Kidney (tissue), 22 donors: ENCODE measurements at places on chromosomes 11 and 22. TPM values are rescaled to one million over a fixed set of nuclear protein-coding genes. Genes with fewer than 3 reads are reported as not detected.

DNA sequence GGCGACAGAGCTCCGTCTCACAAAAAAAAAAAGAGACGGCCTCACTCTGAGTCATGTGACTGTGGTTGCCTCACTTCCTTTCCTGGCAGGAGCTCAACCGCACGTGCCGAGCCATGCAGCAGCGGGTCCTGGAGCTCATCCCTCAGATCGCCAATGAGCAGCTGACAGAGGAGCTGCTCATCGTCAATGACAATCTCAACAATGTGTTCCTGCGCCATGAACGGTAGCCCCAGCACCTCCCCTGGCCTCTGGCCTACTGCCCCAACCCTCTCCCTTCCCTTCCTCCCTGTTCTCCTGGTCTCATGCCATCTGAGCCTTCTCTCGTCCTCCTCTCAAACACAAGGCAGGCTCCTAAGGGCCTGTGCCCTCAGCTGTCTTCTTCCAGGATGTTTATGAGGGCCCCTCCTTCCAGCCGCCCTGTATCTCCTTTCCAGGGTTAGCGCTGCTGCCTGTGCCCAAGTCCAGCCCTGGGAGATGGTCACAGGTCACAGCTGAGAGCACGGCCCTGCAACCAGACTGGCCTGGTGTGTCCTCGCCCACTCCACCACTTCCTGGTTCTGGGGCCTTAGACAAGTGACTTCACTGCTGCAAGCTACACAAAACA, 30.7 kb downstream of the TOM1 start:
- H3K36me3 ChIP-seq: peaks cover 74% of the 10 kb centered on the region
- DNase-seq: no peak
- H3K4me3 ChIP-seq: no peak overlapping the region
- H3K27me3 ChIP-seq: no peaks in the 10 kb centered on the region
- H3K4me1 ChIP-seq: peaks cover 4% of the 10 kb centered on the region

- DNase-seq: no peak
- peaks cover 24% of the 10 kb centered on the region for H3K4me1 ChIP-seq
- peak overlapping the region; percentile 62 for H3K27ac ChIP-seq
- no peak overlapping the region for H3K4me3 ChIP-seq
These were observed 19.1 kb downstream of the SPECC1L start for GRCh38 chr22:24289741-24290163.

DNA sequence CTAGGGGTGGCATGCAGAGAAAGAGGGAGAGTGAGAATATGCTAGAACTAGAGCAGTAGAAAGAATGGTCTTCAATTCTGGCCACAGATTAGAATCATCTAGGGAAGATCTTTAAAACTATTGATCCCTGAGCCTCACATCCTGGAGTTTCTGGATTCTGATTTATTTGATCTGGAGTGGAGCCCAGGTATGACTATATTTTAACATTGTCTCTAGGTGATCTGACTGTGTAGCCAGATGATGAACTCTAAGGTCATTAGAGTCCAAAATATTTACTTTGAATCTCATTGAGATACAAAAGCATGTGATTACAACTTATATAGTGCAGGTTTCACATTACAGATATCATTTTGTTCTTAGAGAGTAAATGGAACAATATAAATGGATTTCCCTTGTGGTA, 79.7 kb downstream of the FDX1 start:
- no peak for DNase-seq
- no peaks in the 10 kb centered on the region for H3K36me3 ChIP-seq
- H3K4me1 ChIP-seq: no peaks in the 10 kb centered on the region
- no peak overlapping the region for H3K4me3 ChIP-seq

DNA sequence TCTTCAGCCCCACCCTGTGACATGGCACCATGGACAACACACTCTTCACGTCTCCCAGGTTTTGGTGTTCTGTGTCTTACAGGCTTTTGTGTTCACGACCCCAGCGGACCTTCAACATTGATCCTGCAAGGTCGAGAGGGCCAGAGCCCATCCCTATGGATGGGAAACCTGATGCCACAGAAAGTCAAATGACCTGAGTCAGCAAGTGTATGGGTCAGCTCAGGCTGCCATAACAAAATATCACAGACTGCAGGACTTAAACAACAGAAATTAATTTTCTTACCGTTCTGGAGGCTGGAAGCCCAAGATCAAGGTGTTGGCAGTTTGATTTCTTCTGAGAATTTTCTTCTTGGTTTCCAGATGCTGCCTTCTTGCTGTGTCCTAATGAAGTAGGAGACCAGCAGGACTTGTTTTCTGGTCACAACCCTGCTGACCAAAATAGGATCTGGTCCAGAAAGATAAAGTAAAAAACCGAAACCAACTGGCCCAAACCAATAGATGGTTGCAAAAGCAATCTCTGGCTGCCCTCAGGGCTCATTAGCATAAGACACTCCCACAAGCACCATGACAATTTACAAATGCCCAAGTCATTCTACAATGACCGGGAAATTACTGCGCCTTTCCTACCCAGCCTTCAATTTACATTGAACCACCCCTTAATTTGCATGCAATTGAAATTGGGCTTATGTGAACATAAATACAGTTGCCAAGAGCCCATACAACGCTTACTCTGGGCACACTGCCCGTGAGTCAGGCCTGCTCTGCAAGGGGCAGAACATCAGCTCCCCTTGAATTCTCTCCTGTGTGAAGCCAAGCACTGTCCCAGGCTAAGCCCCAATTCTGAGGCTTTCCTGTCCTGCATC, 113.9 kb downstream of the RPS6KA4 start:
- H3K27me3 ChIP-seq: no peaks in the 10 kb centered on the region
- H3K4me1 ChIP-seq: no peaks in the 10 kb centered on the region
- no peak overlapping the region for H3K4me3 ChIP-seq
- no peaks in the 10 kb centered on the region for H3K36me3 ChIP-seq
- DNase-seq: no peak

- H3K4me3 ChIP-seq: no peak overlapping the region
- no peak for DNase-seq
- no peaks in the 10 kb centered on the region for H3K36me3 ChIP-seq
- H3K27me3 ChIP-seq: no peaks in the 10 kb centered on the region
- H3K27ac ChIP-seq: no peak overlapping the region
These were observed 46.8 kb downstream of the APIP start for GRCh38 chr11:34869425-34869824.

DNA sequence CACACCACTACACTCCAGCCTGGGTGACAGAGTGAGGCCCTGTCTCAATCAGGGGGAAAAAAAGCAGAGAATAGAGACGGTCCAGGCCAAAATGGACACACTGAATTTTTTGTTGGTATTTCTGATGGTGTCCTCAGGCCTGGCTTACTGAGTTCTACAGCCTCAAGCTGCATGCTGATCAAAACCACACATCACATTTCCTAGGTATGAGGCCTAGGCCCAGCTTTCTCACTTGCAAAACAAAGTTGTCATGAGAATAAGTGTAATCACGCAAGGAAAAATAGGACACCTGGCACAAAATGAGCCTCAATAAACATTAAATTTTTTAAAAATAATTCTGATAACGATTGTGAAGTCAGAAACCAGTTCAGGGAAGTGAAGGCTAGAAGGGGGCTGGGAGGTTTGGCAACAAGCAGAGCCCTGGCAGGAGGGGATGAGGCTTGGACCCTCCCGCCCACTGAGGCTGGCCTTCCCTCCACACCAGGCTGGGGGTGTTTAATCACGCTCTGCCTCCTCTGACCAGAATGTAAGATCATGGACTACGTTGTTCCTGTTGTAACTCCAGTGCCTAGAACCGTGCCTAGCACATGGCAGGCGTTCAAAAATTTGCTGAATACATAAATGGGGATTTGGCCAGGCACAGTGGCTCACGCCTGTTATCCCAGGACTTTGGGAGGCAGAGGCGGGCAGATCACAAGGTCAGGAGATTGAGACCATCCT, 18.1 kb downstream of the PACSIN2 start:
- no peak overlapping the region for H3K4me3 ChIP-seq
- no peak overlapping the region for H3K27ac ChIP-seq
- no peaks in the 10 kb centered on the region for H3K36me3 ChIP-seq
- H3K4me1 ChIP-seq: no peaks in the 10 kb centered on the region
- no peaks in the 10 kb centered on the region for H3K27me3 ChIP-seq
- no peak for DNase-seq

DNA sequence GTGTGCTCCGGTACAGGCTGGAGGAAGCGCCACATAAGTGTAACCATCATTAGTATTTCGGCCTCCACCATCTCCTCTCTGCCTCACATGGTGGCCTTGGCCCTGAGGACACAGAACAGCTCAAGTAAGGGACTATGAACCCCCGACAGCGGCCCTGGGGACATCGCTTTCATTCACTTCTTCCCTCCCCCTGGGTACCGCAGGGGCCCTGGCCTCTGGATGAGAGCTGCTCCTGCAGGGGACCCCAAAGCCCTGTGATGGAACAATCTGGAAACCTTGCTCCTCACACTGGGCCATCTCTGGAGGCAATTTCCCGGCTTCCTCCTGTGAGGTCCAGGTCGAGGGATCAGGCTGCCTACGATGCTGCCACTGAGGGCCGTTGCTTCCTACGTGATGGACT, 565.5 kb downstream of the BRD1 start:
- H3K4me1 ChIP-seq: no peaks in the 10 kb centered on the region
- H3K4me3 ChIP-seq: no peak overlapping the region
- no peaks in the 10 kb centered on the region for H3K27me3 ChIP-seq
- H3K27ac ChIP-seq: no peak overlapping the region
- no peaks in the 10 kb centered on the region for H3K36me3 ChIP-seq

GRCh38 chr22:27460591-27461347, 340.8 kb downstream of the MN1 start:
- no peaks in the 10 kb centered on the region for H3K36me3 ChIP-seq
- H3K27ac ChIP-seq: no peak overlapping the region
- no peak for DNase-seq
- H3K27me3 ChIP-seq: no peaks in the 10 kb centered on the region
- H3K4me1 ChIP-seq: no peaks in the 10 kb centered on the region
- no peak overlapping the region for H3K4me3 ChIP-seq

DNA sequence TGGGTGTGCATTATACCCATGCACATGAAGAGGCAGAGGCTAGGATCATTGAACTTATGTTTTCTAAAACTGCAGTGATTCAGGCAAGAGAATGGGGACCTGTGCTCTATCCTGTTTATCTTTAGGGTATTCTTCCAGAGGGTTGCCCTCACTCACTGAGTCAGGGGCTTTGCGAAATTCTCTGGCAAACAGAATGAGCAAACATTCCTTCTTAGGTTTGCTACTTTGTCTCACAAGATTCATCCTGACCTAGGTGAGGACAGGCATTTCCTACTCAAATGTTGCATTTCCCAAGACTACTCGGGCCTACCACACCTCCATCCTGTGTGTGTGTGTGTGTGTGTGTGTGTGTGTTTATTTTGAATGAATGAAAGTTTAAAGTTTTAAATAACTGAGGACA, 2.7 kb upstream of the EIF3M start:
- H3K4me1 ChIP-seq: peaks cover 5% of the 10 kb centered on the region
- no peak overlapping the region for H3K4me3 ChIP-seq
- no peaks in the 10 kb centered on the region for H3K36me3 ChIP-seq

The SCN2B gene
- 0.25 TPM for total RNA-seq

The ROM1 gene
- 7.9 TPM for total RNA-seq

The TMEM25 gene
- total RNA-seq: 30.7 TPM

The MUC2 gene
- total RNA-seq: not detected

The C22orf42 gene
- total RNA-seq: not detected

The FXYD6 gene
- total RNA-seq: 62.7 TPM

The FOSL1 gene
- total RNA-seq: 3.2 TPM

The LDLRAD3 gene
- total RNA-seq: 14.2 TPM
